ENCODE measurements at places on chromosomes 2 and 18. TPM values are rescaled to one million over a fixed set of nuclear protein-coding genes. Genes with fewer than 3 reads are reported as not detected.
A peak's percentile ranks its signal among the peaks of the same experiment; 100 is the strongest.

- DNase-seq = no peak
These were observed 221.4 kb downstream of the NDUFA10 start for GRCh38 chr2:239803766-239804115.

- no peak for DNase-seq
These were observed 18.3 kb downstream of the ASXL3 start for GRCh38 chr18:33596178-33596854.

DNA sequence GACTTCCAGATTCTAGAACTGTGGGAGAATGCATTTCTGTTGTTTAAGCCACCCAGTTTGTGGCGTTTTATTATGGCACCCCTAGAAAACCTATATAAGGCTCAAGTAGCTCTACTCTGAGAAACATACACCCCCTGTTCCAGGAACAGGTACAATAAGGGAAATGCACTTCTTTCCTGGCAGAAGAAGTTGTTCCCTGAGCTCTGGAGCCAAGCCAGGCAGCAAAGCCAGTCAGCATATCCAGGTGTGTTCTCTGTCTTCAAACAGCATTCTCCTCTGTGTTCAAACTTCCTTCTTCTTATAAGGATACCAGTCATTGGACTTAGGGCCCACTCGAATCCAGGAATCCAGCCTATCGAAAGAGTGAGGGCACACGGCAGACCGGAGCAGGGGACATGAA is 96.5 kb downstream of the TPGS2 start:
- DNase-seq = no peak

DNA sequence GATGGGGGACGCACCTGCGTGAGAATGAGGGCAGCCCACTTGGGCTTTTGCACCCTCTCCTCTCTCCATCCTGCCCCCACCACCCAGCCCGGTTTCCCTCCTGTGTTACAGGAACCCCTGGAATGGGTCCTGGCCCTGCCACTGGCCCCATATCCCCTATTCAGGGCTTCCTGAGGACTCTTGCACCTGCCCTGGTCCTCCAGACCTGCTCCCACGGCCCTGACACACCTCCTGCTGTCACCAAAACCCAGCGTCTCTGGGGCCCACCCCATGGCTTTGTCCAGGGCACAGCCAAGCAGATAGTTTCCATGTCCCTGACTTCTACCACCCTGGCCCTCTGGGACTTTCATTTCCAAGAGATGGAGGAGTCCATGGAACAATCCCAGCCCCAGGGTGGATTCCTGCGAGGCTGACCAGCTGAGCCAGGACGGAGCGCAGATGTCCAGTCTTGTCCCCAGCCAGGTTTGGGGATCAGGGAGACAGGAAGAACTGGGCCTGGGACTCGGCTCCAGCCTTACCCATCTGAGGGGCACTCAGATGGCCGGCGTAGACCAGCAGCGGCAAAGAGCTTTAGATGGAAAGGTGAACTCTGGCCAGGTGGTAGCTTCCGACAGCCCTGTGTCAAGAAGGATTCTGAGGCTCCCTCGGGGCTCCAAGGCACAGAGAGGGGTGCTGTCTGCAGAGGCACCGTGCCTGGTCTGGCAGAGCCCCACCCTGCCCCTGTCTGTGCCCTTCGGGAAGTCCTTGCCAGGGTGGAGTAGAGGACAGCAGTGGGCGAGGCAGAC is 12.0 kb downstream of the GPR35 start:
- DNase-seq = no peak

GRCh38 chr2:109331896-109332848 is 203.2 kb downstream of the SH3RF3 start:
- DNase-seq = peak; percentile 83

Gene GALNT3
- 1.1 TPM for polyA plus RNA-seq

Measured in muscle of back (tissue), 13 donors.